GM04503 (cell line): ENCODE measurements at places on chromosomes 5 and 9.

GRCh38 chr9:15304632-15305031 lies 2.4 kb downstream of the TTC39B start:
- DNase-seq, result no peak

DNA sequence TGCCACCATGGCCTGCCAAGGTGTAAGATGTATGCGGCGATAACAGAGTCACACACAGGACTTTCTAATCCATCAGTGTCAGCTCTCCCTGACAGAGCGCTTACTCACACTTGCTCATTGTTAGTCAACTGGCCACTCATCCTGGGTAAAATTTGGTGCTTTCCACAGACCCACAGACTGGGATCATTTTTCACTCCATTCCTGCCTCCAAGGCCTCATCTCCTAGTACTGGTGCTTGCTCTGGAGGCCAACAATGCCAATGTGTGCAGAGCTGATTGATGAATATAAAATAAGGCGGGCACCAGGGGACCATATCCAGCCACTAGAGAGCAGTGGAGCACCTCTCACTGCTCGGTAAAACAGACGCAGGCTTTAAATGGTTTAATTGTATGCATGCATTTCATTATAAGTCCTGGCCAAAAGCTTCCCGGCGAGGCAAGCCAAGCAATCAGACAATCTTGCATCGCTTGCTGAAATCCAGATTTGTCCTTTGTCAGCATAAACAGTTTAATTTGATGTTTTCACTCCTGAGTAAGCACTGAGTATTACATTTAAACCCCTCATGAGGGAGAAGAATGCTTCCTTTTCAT lies 22.3 kb downstream of the PSMB7 start:
- peak; percentile 78 for DNase-seq

GRCh38 chr9:131418143-131419025 lies 24.5 kb downstream of the PRRC2B start:
- DNase-seq, result no peak

- no peak for DNase-seq
These were observed 2.4 kb downstream of the PPARGC1B start for GRCh38 chr5:149732324-149733128.

DNA sequence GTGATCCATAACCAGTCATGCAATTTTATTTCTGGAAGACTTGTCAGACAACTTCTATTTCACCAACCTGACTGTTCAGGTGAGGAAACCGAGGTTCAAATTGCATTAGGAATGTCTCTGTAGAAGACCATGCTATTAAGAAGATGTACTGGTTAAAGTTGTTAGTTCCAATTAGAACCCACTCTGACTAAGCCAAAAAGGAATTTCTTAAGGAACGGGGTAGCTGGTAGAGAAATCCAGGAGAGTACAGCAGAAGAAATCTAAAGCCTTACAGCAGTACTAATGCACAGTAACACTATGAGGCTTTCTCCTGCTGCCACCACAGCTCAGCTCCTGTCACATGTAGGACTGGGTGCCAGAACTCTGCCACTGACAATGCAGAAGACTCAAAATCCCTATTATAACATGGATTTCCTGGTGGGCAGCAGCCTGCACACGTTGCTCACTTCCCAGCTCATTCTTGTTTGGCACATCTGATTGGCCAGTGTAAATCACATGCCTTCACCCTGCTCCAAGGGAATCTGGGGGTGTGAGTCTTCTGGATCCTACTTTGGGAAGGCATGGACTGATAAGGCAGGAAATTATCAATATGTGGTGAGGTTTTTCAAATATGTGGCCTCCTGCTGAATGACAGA lies 37.1 kb downstream of the CAST start:
- no peak for DNase-seq

DNA sequence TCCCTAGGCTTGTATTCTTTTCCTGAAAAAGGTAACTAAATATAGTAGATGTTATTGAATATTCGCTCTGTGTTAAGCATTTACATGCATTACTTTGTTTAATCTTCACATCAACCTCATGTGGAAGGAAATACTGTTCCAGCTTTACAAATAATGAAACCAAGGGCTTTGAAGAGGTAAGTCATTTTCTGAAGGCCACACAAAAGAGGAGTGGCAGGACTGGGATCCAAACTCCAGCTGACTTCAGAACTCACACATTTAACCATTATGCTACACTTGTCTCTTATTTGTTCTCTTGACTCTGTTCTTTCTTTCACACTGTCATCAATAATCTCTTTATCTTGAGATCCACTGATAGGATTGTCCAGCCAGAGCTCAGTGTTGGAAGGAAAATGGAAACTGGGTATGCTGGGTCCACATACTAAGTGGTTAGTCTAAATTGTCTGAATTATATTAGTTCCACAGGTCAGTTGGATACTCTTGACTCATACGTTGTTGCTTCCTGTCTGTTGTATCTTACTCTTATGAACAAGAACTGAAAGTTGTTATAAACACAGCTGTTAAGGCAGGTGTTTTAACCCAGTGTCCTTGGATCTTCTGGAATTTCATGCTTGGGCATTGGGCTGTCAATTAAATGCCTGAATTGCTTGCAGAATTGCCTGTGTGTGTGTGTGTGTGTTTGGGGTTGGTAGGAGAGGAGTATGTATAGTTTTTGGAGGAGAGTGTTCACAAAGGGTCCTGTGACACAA lies 65.6 kb downstream of the TLE4 start:
- no peak for DNase-seq

DNA sequence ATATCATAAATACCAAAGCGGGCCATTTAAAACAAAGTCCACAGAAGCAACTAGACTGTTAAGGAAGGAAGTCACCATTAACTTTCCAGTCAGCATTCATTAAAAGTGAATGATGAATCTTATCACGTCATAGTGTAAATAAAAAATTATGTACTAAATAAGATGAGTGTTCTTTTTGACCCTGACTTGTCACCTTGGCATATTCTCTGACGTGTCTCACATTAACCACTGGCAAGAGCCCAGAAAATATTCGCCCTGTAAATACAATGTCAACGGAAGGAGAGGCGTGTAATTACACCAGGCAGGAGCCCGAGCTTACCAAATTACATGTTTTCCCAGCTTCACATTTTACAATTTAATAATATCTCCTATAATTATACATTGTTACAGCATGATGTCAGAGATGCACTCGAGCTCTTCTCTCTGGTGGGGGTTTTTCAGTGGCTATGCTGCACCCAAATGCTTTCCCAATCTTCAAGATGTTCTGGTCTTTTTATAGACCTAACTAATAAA lies 29.3 kb upstream of the UBE2QL1 start:
- DNase-seq, result no peak

GRCh38 chr5:128777052-128777451 lies 188.2 kb upstream of the SLC27A6 start:
- no peak for DNase-seq

DNA sequence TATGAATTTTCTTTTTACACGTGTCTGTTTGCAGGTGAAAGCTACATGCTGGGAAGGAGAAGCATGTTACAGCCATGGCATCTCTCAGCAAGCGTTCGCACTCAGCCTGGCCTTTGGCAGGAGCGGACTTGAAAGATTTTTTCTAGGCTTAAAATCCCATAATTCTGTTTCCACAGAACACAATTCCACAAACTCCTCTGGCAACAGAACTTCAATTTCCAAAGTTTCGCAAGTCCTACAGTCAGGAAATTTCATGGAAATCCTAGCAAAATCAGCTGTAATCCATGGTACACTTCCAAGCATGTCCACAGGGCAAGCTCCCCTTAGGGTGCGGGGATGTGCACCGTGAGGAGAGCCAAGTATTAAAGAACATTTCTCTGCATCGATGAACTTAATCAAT lies 35.9 kb downstream of the SUB1 start:
- no peak for DNase-seq

- DNase-seq, result no peak
These were observed 72.0 kb downstream of the NUP214 start for GRCh38 chr9:131197160-131197911.

DNA sequence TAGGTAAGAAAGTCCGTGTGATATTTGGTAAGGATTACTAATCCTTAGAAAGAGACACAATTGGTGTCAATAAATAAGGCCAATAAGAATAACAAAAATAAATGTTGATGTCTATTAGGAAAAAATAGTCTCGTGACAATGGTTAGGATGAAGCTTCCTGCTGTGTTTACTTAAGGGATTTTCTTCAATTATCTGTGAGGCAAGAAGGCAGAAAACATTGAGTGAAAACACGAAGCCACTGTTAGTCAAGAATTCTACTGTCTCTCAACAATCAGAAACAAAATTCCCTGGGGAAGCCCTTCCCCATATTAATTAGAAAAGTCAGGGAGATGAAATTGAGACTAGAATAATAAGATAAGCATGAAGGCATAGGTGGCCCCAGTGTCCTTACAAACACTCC lies 149.0 kb downstream of the SYK start:
- no peak for DNase-seq

GRCh38 chr9:20725675-20726074 lies 41.6 kb downstream of the FOCAD start:
- DNase-seq, result no peak

DNA sequence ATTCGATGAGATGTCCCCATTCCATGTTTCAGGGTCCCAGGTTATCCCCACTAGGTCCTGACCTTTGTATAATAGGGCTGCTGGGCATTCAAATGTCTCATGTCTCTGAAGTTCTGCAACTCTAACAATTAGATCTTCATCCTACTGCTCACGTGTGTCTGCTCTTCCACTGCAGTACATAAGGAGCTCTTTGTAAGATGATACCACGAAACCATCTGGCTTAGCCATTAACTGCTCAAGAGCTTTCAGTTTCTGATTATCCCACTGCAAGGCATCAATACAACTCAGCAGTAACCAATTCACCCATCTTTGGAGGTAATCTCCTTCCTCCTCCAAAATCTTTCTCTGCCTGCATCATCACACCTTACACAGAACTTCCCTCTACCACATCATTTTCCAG lies 49.9 kb upstream of the PPP2CA start:
- no peak for DNase-seq

DNA sequence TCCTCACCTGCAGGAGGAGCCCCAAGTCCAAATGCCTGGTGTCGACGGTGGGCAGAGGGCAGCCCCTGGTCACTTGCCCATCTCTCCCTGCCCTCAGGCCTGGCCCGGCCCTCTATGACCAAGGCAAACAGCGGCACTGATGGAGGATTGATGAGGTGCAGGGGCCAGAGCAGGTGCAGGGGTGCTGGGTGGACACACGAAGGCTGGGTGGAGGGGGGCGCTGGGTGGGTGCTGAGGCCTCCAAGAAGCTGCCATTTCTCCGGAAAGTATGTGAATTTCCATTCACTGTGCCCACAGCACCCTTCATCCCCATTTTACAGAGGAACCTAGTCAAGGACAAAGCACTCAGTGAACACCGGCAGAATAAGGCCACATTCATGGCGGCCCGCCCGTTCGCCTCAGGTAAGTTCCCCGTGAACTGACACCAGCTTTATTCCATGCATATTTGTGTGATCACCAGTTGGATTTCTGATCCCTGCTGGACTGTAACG lies 143.8 kb upstream of the PPP1R26 start:
- no peak for DNase-seq

DNA sequence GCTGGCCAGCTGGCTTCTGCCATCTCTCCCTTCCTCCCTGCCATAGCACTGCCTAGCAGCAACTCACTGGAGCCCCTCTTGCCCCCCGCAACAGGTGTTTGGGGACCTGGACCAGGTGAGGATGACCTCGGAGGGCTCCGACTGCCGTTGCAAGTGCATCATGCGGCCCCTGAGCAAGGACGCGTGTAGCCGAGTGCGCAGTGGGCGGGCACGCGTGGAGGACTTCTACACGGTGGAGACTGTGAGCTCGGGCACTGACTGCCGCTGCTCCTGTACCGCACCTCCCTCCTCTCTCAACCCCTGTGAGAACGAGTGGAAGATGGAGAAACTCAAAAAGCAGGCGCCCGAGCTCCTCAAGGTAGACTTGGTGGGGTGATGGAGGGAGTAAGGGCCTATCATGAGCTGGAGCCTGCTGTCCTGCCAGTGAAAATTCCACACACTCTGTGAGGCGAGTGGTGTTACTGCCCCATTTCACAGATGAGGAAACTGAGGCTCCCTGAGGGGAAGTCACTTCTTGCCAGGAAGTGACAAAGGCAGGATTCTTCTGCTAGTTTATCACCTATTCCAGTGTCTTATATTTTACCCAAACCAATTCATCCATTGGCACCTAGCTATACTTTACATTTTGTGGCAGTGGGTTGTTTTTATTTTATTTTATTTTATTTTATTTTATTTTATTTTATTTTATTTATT lies 10.1 kb downstream of the OLFML2A start:
- no peak for DNase-seq

DNA sequence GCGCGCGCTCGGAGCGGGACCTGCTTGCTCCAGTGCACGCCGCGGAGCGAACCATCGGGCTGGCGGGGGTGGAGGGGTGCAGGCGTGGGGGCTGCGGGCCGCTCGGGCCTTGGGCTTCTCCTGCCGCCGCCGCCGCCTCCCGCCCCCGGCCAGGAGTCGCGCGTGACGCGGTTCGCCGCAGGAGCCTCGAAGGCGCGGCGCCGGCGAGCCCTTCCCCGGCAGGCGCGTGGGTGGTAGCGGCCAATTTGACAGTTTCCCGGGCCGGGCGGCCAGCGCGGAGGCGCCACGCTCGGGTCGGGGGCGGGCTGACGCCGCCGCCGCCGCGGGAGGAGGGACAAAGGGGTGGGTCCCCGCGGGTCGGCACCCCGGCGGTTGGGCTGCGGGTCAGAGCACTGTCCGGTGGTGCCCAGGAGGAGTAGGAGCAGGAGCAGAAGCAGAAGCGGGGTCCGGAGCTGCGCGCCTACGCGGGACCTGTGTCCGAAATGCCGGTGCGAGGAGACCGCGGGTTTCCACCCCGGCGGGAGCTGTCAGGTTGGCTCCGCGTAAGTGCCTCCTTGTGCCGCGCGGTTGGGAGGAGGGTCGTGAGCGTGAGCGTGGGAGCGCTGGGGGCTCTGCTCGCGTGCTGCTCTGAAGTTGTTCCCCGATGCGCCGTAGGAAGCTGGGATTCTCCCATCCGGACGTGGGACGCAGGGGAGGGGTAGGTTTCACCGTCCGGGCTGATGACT lies at the start of gene TJP2:
Gene TJP2, plus strand, starts transcription at position 387 of the 725 bp plus-strand sequence. Its CDS starts 96 bp downstream, at position 483.
- DNase-seq, result no peak
